Foreskin keratinocyte (primary cell): ENCODE measurements at places on chromosomes 11 and 22.

DNA sequence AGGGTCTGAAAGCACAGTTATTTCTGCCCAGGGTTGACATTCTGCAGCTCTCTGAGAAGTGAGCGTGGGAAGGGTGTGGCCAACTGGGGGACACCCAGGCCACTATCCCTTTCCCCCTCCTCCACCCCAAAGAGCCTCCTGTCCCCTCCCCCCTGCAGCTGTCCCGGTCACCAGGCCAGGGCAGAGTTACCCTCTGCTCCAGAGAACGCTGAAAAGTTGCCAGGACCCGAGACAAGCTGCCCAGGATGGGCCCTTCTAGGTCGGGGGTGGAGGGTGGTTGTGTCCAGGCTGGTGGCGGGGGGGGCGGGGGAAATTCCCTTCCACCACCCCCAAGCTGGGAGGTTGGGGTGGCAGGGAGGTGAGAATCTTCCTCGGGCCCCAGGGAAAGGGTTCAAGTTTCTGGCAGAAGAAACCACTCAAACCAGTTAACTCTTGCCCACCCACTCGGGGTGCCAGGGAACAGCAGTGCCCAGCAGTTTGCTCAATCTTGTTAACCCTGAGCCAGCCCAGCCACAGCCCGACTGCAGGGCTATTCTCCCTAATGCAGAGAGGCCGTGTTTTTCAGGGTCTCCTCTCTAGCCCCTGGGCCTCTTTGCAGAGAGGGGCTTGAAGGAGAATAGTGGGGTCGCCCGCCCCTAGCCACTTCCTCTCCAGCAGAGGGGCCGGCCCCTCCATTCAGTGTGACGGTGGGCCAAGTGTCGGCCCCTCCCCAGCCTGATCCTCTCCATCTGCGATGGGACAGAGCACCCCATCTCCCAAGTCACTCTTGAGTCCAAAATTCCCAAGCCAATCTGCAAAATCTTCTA, 697 bp downstream of the LGALS1 start:
- no peak for DNase-seq

DNA sequence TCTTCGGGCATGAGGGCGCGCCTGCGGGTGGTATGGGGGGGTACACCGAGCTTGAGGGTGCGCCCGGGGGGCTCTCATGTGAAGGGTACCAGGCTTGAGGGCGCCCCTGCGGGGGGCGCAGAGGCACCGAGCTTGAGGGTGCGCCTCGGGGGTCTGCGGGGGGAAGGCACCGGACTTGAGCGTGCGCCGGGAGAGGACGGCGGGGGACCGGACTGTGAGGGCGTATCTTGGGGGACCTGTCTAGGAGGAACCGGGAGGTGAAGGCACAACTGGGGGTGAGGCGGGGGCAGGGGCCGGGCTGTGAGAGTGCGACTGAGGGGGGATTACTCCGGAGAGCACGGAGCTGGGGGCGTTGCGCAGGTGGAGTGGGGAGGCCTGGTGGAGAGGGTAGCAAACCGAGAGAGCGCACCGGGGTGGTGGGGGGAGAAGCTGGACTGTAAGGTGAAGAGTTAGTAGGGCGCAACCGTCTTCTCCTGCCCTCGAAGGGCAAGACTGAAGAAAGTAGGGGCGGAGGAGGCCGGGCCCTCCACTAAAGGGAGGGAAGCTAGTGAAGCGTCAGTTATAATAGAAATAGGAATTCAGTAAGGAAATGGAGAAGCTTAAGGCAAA, 1.1 kb upstream of the DDX6 start:
- DNase-seq: no peak

DNA sequence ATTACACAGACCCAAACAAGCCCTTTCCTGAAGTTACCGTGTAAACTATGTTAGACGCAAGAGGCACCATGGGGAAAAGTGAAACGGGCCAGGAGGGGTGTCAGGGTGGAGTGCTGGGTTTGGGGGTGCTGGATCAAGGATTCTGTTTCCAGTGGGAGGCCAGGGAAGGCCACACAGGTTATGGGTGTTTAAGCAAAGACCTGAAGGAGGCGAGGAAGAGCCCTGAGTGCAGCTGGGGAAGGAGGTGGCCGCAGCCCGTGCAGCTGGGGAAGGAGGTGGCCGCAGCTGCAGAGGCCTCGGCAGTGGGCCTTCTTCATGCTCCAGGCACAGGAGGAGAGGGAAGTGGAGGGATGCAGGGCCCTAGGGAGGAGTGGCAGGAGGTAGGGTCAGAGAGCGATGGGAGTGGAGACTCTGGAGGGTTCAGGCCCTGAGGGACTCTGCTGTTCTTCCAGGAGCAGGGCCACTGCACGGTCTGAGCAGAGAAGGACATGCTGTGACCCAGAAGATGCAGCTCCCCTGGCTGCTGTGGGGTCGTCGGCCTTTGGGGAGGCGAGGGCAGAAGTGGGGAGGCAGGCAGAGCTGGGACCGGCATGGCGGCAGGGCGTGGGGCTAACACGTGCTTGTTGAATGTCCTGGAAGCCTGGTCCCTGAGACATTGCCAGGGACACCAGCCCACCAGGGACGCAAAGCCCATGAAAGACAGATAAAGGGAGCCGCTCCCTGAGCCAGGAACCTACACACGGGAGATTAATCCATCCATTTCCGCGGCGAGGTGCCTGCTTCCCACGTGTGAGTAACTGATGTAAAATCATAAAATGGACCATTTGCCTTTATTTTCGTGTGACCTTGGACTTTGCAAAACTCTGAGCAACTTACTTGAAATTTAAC, 1049.1 kb downstream of the BRD1 start:
- no peak for DNase-seq

GRCh38 chr11:47797633-47798032, 30.5 kb upstream of the FNBP4 start:
- peak; percentile 17 for DNase-seq

GRCh38 chr22:46180370-46181137, 30.2 kb downstream of the PPARA start:
- DNase-seq: no peak

GRCh38 chr22:25714739-25715138, 27.2 kb upstream of the MYO18B start:
- no peak for DNase-seq
